ENCODE measurements at places on chromosomes 1 and 21.

GRCh38 chr1:244954359-244954758 is 90.0 kb upstream of the HNRNPU start:
- no peak for DNase-seq

DNA sequence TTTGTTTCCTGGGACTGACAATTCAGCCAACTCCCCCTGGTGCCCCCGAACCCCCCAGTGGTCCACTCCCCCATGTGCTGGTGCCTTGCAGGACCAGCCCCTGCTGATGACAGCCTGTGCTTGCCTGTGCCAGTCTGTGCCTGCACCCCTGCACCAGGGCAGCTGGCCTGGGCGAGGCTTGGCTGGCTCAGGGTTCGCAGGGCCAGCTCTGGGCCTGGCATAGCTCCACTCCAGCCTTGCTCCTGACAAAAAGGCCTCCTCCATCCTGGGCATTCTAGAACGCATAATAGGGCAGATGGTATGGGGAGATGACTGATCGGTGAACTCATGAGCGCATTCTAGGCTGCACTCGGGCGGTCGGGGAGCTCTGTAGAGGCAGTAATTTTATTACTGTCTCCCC is 5.4 kb downstream of the CNTN2 start:
- DNase-seq, result no peak

DNA sequence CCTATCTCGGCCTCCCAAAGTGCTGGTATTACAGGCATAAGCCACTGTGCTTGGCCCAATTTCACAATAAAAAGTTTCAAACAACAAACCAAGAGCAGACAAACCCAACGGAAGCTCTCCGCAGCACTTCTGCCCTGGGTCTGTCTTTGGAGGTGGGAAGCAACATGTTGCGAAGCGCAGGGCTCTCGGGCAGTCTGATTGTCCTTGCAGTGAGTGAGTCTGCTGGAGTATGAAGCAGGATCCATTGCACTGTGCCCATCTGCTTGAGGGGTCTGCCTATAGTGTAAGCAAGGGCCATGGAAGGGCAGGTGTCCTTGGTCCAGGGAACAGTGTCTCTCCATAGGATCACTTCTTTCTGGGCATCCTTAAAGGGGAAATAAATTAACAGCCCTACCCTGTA is 14.6 kb upstream of the PARP1 start:
- DNase-seq, result no peak

GRCh38 chr1:170734412-170735175 is 70.7 kb downstream of the PRRX1 start:
- no peak for DNase-seq

GRCh38 chr1:63010913-63011660 is 227.2 kb downstream of the ATG4C start:
- DNase-seq, result no peak

- DNase-seq, result no peak
Observed at GRCh38 chr21:16504766-16505165, 775.0 kb downstream of the USP25 start.

DNA sequence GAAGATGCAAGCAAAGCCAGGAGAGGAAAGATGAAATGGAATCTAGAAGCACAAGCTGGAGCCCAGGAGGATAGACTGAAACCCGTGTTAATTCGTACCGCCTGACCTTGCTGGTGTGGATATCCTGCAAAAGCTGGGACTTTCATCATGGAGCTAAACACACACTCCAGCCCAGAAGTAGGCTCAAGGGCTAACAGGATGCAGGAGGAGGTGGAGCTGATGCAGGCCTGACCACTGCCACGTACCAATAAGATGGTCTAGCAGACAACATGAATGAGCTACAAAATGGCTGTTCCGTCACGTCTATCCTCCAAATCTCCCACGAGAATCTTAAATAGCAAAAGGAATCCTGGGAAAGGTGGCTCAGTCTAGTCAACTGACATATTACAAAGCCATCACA is 270.3 kb downstream of the SDCCAG8 start:
- DNase-seq, result no peak

- DNase-seq, result no peak
Observed at GRCh38 chr21:45963232-45963570, 18.4 kb upstream of the COL6A1 start.

- peak; percentile 4 for DNase-seq
Observed at GRCh38 chr1:233025157-233025556, 74.7 kb downstream of the NTPCR start.

DNA sequence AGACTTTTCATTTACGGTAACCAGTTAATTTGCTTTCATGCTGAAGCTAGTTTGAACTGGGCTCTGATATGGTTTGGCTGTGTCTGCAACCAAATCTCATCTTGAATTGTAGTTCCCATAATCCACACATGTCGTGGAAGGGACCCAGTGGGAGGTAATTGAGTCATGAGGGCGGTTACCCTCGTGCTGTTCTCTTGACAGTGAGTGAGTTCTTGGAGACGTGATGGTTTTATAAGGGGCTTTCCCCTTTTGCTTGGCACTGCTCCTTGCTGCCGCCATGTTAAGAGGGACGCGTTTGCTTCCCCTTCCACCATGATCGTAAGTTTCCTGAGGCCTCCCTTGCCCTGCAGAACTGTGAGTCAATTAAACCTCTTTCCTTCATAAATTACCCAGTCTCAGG is 10.3 kb upstream of the FHAD1 start:
- no peak for DNase-seq

DNA sequence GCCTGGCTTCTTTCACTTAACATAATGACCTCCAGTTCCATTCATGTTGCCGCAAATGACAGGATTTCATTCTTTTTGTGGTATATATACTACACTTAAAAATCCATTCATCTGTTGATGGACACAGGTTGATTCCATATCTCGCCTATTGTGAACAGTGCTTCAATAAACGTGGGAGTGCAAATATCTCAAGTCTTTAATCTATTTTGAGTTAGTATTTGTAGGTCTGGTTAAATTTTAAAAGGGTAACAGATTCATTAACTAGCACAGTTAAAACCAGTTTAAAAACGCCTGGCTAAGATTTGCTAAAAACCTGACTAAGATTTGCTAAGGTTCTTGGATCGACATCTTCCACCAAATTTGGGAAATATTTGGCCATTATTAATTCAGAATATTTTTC is 45.7 kb downstream of the CRB1 start:
- DNase-seq, result no peak

- DNase-seq, result no peak
Observed at GRCh38 chr21:42012344-42012743, 2.2 kb upstream of the ZBTB21 start.

DNA sequence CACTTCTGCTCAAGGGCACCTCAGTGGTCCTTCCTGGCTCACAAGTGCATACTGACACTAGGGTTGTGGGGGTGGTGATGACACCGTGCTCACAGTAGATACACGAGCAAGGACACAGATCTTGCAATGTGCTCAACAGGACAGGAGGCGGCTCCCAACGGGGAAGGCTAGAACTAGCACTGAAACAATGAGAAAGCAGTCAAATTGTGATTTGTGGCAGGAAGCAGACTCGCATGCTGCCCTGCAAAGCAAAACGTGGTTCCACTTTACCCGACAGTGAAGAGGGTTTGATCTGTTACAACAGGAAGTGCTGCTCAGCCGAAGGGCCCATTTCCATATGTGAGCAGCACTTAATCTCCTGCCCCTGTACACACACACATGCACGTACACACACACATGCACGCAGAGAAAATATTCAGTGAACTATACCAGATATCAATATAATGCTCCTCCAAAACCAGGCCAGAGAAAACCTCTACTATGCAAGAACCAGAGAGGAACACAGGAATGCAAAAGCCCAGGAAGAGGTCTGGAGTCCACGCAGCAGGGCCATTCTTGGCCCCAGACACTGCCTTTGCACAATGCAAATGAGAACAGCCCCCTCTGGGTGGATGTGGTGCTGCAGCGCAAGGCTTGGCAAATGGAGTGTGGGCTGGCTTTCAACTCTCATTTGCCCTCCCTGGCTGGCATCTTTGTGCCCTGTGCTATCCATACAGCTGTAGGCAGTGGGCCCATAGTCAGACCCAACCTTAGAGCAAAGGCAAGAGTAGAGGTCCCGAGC is 47.1 kb downstream of the KANK4 start:
- peak; percentile 85 for DNase-seq

- no peak for DNase-seq
Observed at GRCh38 chr1:62084310-62084890, 110.2 kb upstream of the L1TD1 start.

- DNase-seq, result no peak
Observed at GRCh38 chr1:154454386-154455120, 47.5 kb upstream of the TDRD10 start.

DNA sequence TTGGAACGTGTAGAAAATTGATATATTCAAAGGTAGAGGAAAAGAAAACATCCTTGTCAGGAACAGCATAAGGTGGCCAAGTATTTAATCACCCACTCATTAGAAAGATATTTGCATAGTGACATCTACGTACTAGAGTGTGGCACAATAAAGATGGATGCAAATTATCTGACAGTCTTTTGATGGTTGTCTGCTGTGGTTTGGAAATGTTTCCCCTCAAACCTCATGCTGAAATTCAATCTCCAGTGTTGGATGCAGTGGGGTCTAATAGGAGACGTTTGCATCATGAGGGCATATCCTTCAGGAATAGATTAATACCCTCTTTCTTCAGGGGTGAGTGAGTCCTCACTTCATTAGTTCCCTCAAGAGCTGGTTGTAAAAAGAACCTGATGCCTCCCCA is 34.1 kb upstream of the RUNX1 start:
- no peak for DNase-seq

DNA sequence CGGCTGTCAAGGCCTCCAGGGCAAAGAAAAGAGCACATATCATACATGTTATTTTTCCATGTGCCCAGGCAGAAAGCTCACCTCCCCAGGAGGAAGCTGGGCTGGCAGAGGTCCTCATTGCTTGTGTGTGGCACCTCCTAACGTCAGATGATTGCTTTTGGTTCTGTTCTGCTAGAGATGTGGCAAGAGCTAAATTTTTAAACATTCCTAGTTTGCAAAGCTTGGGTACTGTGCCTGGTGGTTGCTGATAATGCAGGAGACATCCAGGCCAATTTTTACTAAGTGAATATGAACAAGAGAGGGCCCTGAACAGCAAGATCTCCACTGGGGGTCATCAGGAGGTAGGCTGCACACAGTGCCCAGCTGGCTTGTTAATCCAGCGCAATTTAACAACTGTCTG is 93.9 kb downstream of the TBX19 start:
- no peak for DNase-seq

GRCh38 chr1:35505911-35506798 is 51.0 kb downstream of the KIAA0319L start:
- no peak for DNase-seq

DNA sequence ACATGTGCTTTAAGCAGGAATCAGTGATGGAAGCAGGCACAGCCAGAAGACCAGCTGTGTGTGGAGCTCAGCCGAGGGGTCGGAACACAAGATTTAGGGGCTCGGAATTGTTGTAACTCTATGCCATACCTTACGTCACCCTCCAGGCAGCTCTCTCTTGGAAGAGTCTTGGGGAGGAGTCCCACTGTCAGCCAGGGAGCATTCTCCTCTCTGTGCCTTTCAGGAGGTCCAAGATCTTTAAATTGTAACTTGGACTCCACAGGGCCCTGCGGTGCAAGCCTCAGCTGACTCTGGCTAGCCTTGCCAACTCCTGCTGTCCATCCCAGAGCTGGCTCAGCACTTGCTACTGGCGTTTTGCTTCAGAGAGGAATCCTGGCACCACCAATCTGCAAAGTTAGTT is 26.4 kb upstream of the ROR1 start:
- DNase-seq, result no peak

GRCh38 chr21:23374155-23374554 is 2233.1 kb downstream of the MRPL39 start:
- DNase-seq, result no peak

GRCh38 chr1:7369866-7370265 is 401.2 kb upstream of the VAMP3 start:
- no peak for DNase-seq

- DNase-seq, result no peak
Observed at GRCh38 chr1:46491443-46492268, 2.0 kb downstream of the DMBX1 start.

DNA sequence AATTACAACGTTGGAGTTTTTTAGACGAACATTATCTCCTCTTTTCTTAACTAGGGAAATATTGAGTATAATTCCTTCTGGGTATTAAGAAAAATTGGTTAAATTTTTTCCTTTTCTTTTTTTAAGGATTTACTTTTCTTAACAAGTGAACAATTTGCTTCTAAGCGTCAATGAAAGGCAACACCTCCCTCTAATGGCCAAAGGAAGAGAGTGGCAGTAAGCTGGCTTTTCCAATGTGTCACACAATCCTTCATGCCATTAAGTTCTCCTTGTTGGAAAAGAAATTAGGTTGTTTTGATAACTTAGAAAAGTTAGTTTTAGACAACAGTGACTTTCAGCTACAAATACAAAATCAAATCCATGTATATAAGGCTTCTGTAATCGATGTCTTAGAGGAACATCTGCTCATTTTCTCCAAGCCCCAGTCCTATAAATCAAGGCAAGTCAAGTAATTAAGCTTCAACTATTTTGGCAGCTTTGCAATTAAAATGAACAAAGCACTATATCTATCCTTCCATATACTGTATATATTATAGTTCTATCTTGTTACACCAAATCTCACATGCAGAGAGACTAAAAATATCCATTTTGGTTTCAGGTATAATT is 62.8 kb downstream of the EDEM3 start:
- DNase-seq, result no peak

GRCh38 chr1:115105831-115106230 is 16.5 kb upstream of the TSPAN2 start:
- DNase-seq, result no peak

DNA sequence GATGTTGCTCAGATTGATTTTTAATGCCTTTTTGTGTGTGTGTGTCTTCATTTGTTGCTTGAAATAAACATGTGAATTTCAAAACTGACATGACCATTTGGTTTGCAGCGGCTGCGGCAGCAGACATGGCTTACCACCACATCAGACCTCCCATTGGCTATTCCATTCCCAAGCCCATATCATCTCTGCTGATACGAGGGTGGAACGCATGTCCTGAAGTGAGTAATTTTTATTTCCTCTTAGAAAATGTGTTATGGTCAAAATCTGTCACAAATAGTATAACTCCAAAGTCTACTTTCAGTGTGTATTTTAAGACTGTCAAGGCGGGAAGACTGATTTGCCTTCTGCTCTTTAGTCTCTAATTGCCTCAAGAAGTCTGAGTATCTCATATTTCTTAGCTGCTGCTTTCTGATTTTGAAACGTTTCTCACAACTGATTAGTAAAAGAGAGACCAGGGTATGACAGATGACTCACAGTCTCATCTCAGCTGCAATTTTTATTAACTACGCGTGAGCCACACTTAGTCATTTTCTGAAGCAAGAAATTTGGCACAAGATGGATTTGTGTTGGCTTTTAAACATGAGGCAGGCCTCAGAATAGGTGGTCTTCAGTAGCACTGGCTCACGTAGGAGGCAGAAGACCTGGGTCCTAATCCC is 49.0 kb downstream of the LRRC53 start:
- DNase-seq, result no peak

- no peak for DNase-seq
Observed at GRCh38 chr21:45539796-45540600, 2.2 kb downstream of the SLC19A1 start.

GRCh38 chr1:43351421-43352350 is 7.1 kb upstream of the CDC20 start:
- DNase-seq, result no peak

DNA sequence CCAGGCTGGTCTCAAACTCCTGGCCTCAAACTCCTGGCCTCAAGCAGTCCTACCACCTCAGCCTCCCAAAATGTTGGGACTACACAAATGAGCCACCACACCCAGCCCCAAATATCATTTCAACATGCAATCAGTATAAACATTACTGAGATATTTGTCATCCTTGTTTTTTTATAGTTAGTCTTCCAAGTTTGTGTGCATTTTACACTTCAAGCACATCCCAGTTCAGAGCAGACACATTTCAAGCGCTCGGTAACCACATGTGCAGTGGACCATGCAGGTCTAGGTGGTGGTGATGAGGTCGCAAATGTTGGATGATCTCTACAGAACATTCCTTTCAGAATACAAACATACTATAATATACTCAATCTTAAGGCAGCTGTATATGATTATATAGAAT is 23.8 kb upstream of the APP start:
- no peak for DNase-seq

All from GDM1 (cell line).